Foreskin keratinocyte (primary cell): ENCODE measurements at places on chromosomes 3 and 15. TPM values are rescaled to one million over a fixed set of nuclear protein-coding genes. Genes with fewer than 3 reads are reported as not detected.

DNA sequence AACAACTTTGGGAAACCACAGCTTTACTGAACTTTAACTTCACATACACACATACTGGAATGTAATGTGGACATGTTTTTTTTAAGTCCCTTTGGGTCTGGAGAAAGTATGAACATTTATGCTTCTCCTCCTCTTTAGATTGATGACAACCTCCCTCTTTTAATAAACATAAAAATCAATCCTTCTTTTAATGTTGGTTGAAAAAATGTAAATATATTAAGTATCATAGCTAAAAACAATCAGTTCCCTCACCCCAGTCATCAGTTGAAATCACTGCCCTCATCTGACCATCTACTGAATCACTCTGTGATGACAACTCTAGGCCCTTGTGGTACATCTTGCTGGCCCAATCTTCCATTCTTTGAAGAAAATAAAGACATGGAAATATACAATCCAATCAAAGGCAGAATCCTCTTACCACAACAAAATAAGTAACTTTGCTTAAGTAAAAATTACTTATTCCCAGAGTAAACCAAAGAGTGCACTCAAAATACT lies 6.4 kb downstream of the AAGAB start:
- DNase-seq, result no peak

GRCh38 chr15:64979252-64979710 lies 10.4 kb downstream of the SPG21 start:
- no peak for DNase-seq

GRCh38 chr15:91894606-91895005 lies 41.1 kb downstream of the SLCO3A1 start:
- DNase-seq, result peak; percentile 92

DNA sequence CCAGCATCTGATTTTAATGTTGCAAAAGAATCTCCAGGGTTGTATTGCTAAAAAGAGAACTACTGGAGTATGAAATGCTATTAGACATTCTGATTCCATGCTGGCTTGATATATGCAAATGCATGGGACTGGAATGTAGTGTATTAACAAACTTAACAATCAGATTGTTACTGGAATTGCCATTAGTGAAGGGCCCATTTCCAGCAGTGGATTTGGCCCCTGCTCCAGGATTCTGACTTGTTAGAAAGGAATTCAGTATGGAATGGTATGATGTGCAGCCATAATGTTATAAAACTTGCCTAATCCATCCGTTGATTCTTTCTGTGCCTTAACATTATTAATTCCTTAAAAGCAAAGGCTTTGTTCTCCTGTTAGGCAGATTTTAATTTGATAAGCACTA lies 7.9 kb downstream of the ARRDC4 start:
- DNase-seq, result peak; percentile 6

GRCh38 chr15:84747416-84748273 lies 747 bp upstream of the ZNF592 start:
- peak; percentile 65 for DNase-seq

DNA sequence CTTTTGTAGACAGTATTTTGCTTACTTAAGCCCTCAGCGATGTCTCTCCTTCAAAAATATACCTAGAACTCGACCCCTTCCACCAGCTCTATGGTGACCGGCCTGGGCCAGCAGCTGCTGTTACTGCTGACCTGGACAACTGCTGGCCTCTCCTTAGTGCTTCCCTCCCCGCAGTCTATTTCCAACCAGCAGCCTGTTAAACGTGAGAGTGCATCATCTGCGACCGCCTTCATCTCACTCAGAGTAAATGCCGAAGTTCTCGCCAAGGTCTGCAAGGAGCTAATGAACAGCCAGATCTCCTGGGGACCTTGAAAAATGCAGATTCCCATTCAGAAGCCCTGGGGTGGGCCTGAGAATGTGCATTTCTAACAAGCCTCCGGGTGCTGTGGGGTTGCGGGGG lies 86.7 kb downstream of the RPLP1 start:
- no peak for DNase-seq

GRCh38 chr3:88595026-88595425 lies 445.3 kb downstream of the C3orf38 start:
- no peak for DNase-seq

CKMT1B gene
- 50.1 and 54.5 TPM in 2 replicates for total RNA-seq

TSPAN3 gene
- 107 and 123 TPM in 2 replicates for total RNA-seq

FETUB gene
- total RNA-seq, result 0.07 TPM in 1 of 2 replicates, not detected in the other
